ENCODE measurements at places on chromosomes 5 and 9.

GRCh38 chr5:51378061-51378409 is 5.2 kb upstream of the ISL1 start:
- no peak for DNase-seq

DNA sequence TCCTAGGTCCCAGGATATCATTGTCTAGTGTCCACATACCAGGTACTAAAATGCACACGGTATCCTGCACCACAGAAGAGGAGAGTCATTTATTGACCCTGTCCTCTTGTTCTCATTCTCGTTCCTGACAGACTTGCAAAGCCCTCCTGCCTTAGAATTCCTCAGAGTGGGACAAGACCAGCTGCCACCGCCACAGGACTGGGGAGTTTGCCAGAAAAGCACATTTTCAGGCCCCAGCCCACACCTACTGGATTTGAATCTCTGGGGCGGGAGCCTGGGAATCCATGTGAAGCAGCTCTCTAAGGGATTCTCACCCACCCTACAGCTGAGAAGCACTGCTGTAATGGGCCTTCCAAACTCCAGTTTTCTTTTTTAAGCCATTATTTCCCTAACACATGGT is 68.0 kb upstream of the FANCC start:
- DNase-seq = no peak

GRCh38 chr9:101325053-101325452 is 59.8 kb downstream of the BAAT start:
- DNase-seq = no peak

DNA sequence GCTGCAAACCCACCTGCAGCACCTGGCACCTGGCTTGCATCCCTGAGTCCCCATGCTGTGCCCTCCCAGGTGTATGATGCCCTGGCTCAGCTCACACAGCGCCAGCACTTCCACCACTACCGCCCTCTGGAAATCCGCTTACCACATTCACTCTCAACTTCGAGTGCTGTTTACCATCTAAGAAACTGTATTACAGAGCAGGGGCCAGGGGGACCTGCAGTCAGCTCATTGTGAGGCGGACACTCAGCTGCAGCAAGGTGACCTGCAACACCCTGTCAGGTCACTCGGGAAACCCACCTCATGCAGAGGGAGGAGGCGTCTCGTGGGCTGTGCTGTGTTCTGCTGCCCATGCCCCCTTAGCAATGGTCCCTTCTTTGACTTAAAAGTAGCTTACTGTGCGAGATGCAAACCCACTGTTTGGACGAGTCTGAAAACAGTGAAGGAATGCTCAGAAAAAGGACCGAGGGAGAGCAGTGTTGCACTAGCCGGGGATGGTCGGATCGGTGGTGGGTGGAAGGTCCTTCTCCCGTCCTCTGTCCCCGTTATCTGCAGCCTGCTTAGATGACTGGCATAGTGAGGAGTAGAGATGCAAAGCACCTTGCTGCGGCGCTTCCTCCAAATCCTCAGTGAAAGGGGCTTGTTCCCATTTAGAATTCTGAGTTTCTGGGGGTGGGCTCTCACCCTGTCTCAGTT is 55.2 kb upstream of the CTSL start:
- no peak for DNase-seq

- peak; percentile 63 for DNase-seq
These were observed 84.7 kb downstream of the PARP8 start for GRCh38 chr5:50751064-50751657.

DNA sequence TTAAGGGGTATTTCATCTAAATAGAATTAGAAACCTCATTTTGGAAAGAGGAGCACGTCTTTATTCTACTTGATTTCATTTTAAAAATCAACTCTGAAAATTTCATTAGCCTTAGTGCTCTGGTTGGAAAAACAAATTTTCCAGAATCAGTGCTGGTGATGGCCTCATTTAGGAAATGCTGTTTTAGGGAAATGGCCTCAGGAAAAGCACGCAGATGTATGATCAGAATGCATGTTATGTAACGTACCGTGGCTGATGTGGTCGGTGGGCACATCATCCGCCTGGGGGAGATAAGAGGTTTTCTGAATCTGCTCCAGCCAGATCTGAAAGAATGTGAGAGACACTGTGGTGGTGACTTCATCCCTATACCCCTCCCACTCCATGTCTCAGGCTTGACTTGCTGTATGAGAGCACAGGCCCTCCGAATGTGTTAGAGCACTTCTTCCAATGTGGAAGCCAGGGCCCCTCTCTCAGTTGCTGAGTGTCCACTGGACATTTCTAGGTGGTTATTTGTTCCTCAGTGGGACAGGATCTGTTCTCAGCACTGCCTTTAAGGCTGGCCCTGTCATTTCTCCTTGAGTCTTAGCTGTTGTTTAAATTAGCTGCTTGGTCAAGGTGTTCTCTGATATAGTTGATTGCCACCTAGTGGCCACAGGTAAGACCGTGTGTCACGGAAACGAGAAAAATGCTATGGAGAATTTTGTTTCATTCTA is 96.5 kb downstream of the ARHGAP26 start:
- peak; percentile 66 for DNase-seq

GRCh38 chr5:159965031-159965837 is 43.7 kb upstream of the TTC1 start:
- peak; percentile 91 for DNase-seq

- no peak for DNase-seq
These were observed 8.4 kb downstream of the RALGDS start for GRCh38 chr9:133112663-133113026.

- DNase-seq = no peak
These were observed 158.6 kb downstream of the BAAT start for GRCh38 chr9:101226161-101226560.

DNA sequence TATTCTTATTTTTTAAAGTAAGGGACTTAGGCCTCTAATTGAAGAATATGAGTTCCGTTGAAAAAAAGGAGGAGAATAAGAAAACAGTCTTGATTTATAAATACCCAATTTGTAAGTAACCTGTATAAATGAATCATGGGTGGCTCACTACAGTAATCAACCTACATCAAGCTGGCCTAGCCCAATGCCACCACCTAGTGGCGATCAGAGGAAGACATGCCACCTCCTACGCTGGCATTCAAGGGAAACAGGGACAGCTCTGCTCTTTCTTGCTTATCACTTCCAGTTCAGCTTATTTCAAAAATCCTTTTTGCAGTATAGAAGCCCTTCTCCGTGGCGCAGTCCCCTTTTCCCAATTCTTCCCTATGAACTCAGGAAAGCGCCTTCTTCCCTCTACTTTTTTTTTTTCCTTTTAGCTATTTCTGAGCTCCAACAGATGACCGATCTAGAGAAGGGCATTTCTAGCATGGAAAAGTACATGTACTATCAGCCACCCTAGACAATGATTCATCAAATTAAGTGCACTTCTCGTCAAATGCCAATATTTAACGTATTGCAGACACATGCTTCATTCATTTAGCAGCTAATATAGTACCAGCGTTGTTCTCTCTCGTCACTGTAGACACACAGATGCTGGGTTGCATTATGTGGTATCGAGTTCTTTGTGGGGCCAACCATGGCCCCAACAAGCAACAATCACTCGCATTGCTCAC is 28.3 kb downstream of the PTPN3 start:
- DNase-seq = peak; percentile 80

DNA sequence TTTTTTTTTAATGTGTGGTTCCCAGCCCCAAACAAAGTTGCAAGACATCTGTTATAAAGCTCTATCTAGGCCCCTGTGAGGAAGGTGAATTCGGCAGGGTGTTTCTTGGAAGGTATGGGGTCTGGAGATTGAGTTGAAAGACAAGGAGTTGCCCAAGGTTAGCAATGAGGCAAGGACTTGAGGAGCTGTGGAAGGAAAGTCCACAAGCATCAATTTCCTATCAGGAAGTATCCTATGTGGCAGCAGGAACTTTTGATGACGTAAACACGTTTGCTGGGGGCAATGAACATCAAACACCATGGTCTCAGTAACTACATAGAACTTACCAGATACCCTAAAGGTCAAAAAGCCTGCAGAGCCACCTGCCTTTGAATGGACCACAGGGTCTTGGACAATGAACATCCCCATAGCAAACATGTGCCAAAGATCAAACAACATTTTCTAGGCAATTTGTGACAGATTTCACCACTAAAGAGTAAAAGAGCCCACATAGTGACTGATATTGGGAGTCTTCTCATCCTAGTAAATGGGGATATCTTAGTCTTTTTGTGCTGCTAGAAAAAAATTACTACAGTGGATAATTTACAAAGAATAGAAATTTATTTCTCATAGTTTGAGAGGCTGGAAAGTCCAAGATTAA is 145.1 kb downstream of the GCNT1 start:
- no peak for DNase-seq

GRCh38 chr5:32542216-32543059 is 42.9 kb upstream of the SUB1 start:
- no peak for DNase-seq

DNA sequence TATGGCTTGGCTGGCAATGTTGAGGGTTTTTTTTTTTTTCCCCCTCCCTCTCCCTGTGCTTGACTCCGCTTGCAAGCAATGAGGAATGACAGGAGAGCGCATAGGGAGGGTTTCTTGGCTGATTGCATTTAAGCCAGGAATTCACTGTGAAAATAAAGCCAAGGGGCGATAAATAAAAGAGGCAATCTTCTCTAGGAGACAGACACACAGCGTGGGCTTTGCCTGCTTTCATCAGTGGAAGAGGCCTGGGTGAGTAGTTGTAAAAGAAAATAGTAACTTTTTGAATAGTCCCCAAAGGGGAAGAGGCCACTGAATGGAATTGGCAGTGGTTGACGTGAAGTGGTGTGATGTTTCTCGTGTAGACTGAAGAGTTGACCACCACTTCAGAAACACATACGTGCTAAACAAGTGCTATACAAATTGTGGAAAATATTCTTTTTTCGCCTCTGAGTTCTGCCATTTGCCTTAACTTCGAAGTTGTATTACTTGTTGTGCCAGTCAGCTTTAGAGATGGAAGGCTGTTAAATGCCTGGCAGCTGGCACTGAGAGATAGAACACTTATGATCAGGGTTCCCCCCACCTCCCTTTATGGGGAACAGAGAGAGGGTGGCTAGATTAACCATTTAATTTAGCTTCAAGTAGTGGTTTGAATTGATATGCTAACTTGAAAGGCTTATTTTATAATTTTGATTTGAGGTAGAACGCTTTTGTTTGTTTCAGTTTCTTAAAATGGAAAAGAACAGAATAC is 3.0 kb downstream of the ZSWIM6 start:
- DNase-seq = no peak

- no peak for DNase-seq
These were observed 314.7 kb downstream of the ENC1 start for GRCh38 chr5:74325866-74326265.

- DNase-seq = peak; percentile 49
These were observed 32.5 kb upstream of the TIFAB start for GRCh38 chr5:135484674-135485086.

GRCh38 chr5:68403301-68403700 is 187.7 kb downstream of the PIK3R1 start:
- no peak for DNase-seq

- no peak for DNase-seq
These were observed 289.6 kb downstream of the MAT2B start for GRCh38 chr5:163794993-163795392.

DNA sequence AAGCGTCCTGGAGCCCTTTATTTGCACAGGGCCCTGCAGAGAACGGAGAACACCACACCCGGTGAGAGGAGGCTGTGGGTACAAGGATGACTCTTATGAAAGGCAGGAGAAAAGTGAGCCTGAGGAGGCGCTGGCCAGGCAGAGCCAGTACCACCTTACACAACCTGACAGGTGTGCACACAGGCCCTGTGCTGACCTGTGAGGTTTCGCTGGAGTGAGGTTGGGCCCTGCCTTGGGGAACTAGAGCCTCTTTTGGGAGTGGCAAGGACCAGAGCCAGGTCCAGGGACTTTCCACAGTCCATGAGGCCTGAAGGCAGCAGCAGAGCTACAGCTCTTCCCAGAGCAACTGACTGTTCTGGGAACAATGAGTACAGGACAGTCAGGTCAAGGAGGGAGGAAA is 3.1 kb downstream of the SRD5A1 start:
- DNase-seq = no peak

DNA sequence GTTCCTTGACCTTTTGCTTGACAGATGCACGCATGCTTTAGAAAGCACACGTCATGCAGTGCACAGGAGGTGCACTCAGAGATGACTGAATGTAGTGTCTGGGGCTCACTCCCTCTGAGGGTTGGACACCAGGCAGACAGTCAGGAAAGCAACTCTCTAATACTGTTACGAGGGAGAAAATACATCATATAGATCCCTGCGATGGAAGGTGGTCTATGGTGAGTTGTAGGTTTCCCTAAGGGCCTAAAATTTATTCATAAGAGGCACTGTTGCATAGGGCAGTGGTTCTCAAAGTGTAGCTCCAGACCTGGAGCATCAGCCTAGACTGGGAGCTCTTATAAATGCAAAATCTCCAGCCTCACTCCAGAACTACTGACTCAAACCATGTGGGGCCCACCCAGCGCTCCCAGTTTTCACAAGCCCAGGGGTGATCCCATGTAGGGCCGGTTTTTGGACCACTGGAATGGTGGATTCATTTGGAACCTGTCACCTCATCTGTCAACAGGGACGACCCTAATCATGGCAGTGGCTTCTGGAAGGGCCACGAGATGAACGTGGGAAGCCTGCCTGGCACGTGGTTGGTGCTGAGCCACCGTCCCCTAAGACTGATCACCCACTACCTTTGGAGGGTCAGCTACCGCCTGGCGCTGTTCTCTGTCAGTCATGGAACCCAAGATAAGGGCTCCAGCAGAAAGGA is 16.8 kb upstream of the PHF19 start:
- no peak for DNase-seq

DNA sequence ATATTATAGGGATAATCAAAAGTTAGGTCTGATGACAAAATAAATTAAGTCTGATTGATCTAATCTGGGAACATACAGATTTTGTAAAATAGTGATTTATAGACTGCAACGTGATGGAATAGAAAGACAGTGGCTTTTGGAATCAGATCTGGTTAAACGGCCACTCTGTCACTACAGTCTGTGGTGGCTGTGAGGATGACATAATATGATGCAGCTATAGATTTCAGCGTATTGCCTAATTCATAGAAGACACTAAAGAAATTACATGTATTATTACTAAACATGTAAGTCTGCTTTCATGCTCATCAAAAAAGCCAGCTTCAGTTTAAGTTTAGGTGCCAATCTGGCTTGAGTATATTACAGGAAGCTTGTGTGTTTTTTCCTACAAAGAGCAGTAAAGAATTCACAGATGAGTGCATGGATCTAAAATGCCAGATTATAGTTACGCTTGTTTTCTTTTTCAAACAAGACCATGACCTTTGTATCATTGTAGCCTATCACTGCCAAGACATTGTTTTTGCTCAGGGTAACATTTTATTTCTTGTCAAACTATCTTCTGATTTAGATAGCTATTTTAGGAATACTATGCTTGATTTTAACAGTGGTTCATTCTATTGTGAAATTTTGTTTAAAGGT is 25.7 kb downstream of the CPEB4 start:
- no peak for DNase-seq
